Activated CD4-positive, alpha-beta T cell treated with anti-CD3 and anti-CD28 coated beads, Interleukin-10, Interleukin-2, amounts not matched to agents 100 ng/mL and 50 ng/mL, durations not matched to agents 16 hours and 8 hours (primary cell): ENCODE measurements at places on chromosomes 2 and 18.

DNA sequence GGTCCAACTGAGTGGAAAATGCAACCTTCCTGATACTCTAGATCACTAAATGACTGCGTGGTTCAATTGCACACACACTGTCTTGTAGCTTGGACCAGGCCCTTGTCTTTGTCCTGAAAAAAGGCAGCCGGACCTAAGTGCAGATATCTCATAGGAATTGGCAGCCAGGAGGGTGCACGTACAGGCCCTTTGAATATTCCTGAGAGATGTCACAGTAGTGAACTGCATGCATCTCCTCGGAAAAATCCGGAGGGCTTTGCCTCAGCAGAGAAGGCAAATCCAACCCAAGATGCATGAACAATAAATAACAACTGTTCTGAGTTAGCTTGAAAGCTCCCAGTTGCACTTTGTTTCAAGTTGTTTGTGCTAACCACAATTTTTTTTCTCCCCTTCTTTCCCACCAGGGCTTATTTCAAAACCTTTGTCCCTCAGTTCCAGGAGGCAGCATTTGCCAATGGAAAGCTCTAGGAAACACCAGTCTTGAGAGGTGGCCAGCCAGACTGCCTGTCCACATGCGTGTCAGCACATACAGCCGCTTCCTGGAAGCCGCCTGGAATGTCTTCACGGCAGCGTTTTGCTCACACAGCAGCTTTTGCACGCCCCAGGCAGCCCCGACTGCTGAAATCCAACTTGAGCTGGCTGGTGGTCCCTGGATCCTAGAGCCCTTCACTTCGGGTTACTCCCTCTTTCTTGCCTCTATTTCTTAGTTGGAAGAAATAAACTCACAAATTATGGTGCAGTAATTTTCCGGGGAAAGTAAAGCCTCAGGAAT, 54.4 kb upstream of the FOSL2 start:
- no peak for DNase-seq

DNA sequence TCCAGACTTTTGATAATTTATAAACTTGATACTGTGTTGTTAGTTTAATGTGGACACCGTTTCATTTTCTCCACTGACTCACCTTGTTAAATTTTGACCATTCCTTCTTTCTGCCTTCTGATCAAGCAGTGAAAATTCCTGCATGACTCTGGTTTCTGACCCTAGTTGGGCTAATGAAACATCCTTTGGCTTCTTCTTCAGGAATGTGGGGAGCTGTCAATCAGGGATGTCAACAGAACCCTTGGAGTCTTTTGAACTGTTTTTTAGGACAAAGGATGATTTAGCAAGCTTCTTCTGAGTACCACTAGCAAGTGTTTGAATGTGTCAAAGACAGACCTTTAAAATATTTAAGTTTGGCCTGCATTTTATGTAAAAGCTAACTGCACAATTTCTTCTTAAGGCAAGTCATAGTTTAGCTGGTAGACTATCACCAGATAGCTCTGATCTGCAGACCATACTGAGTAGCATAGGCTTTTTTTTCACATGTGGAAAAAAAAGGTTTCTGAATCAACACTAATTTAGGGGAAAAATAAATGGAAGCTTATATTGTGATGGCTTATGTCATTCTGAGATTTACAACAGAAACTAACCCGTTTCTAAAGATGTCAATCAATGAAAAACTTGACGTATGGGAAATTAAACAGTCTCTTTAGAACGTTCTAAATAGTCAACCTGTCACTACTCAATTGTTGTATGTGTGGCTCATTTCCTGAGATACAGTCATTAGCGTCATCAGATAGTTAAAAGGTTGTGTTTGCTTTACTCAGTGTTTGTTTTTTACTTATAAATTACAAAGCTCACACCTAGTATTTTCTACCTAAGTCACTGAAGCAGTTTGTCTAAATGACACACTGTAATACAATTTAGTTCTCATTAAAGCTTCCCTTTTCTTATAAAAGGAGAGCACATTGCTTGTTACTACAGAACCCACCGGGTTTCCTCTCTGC, 311.4 kb downstream of the PTPRM start:
- DNase-seq: peak; percentile 1

GRCh38 chr2:240557808-240558207, at the start of gene ANKMY1:
Gene ANKMY1 (minus strand): TSS chr2:240557988. CDS start chr2:240557335, 653 bp downstream.
- peak; percentile 84 for DNase-seq

GRCh38 chr18:10086458-10087210, 172.8 kb downstream of the VAPA start:
- no peak for DNase-seq

- no peak for DNase-seq
These were observed 234.0 kb downstream of the GBX2 start for GRCh38 chr2:235934059-235934773.

GRCh38 chr2:19890104-19890503, 11.7 kb downstream of the TTC32 start:
- DNase-seq: no peak

- no peak for DNase-seq
These were observed 33.6 kb upstream of the MGAT4A start for GRCh38 chr2:98764499-98764898.

GRCh38 chr2:187851955-187852561, 297.8 kb upstream of the TFPI start:
- no peak for DNase-seq

- no peak for DNase-seq
These were observed 182.0 kb downstream of the PRKCE start for GRCh38 chr2:45833301-45833967.

GRCh38 chr2:237696461-237696860, 69.1 kb downstream of the LRRFIP1 start:
- DNase-seq: peak; percentile 85

DNA sequence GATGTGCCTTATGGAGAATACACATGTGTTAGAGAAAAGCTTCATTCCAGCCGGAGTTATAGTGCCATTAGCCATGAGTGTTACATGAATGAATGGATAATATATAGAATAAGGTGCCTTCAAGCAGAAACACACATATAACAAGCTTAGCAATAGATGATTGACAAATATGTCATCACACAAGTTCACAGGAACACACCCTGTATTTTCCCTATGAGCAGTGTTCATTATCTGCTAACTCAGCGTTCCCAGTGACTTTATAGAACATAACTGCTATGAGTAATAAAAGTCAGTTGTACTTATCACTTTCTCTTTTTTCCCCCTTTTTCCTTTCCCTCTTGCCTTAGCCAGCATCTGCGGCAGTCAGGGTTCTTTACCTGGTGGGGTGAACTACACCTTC, 65.1 kb downstream of the TIMM21 start:
- no peak for DNase-seq

- DNase-seq: no peak
These were observed 530.6 kb downstream of the CCDC85A start for GRCh38 chr2:56714400-56714799.

- no peak for DNase-seq
These were observed 40.3 kb downstream of the COPS9 start for GRCh38 chr2:240095556-240096523.

- no peak for DNase-seq
These were observed 1.4 kb downstream of the ALPI start for GRCh38 chr2:232457121-232458011.

DNA sequence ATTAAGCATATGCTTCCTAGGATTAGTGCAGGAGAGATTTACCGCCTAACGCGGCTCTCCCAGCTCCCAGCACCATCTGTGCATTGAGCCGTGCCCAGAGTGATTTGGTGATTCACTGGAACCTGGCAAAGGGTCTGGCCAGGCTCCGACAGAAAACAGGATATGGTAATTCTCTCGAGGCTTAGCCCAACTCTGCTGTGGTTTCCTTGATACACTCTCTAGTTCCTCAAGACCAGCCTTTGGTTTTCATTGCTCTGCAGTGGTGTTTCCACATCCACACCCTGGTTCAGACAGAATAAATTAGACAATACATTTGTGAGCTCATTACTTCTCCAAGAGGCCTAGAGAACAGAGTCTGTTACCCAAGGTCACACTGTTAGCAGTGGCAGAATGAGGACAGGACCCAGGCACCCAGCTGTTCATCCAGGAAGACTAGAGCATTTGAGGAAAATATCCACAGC, 23.0 kb upstream of the SMAD2 start:
- peak; percentile 44 for DNase-seq

- DNase-seq: peak; percentile 10
These were observed 18.2 kb downstream of the KIDINS220 start for GRCh38 chr2:8819194-8819593.

DNA sequence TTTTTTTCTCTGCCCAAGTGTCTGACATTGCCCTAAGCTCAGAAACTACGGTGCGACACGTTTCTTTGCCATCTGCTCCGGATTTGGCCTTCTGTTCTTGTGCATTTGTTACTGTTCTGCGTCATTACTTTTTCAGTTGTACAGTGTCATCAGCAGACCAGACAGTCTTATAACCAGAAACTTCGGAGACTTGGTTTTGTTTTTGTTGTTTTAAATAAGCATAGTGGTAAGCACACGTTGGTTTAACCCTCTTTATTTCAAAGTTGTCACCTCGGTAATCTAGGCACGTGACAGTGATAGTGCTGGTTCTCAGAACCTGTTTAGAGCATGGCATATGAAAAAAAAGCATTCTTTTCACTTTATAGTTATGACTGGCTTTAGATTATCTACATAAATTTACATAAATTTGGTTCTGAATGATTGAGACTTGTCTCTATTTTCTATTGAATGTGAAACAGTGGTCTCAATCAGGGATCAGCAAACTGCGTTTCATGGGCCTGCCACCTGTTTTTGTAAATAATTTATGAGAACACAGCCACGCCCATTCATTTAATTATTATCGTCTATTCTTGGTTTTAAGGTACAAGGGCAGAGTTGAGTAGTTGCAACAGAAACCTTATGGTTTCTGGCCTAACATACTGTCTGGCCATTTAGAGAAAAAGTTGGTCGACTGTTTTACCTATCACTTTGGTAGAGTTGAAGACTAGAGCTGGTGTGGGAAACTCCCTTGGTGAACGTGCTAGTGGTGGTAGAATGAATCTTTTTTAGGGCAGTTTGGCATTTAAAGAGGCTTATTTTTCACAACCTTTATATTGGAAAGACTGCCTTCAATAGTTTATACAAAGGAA, 106.5 kb downstream of the ZNF532 start:
- DNase-seq: no peak

DNA sequence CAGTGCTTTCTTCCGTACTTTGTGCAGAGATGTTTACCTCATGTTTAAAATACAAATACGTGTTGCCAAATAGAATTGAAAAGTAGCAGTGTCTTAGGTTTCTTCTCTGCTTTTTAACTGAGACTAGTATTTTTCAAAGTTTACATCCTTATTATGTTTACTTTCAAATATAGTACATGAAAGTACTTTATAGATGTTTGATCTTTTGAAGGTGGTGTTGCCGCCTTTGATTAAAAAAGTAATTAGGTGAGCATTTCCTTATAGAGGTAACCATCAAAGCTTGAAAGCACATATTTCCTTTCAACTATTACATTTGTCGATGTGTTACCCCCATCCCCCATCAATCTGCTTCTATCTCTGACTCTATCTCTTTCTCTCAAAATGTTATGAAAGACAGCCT, 87.0 kb downstream of the CERS6 start:
- no peak for DNase-seq

- no peak for DNase-seq
These were observed 26.5 kb downstream of the KIF1A start for GRCh38 chr2:240793313-240794177.
